Brain (organoid and tissue), 16 donors: ENCODE measurements at places on chromosomes 7 and 10.
A peak's percentile ranks its signal among the peaks of the same experiment; 100 is the strongest.

- no peak for DNase-seq
Observed at GRCh38 chr10:119208553-119208940, 1.2 kb downstream of the GRK5 start.

- DNase-seq, result peak; percentile 15
Observed at GRCh38 chr10:121851786-121852185, 76.0 kb downstream of the ATE1 start.

GRCh38 chr10:33136271-33136670 lies 178.2 kb upstream of the ITGB1 start:
- DNase-seq, result no peak

GRCh38 chr7:88009651-88010050 lies 75.6 kb downstream of the ADAM22 start:
- no peak for DNase-seq

DNA sequence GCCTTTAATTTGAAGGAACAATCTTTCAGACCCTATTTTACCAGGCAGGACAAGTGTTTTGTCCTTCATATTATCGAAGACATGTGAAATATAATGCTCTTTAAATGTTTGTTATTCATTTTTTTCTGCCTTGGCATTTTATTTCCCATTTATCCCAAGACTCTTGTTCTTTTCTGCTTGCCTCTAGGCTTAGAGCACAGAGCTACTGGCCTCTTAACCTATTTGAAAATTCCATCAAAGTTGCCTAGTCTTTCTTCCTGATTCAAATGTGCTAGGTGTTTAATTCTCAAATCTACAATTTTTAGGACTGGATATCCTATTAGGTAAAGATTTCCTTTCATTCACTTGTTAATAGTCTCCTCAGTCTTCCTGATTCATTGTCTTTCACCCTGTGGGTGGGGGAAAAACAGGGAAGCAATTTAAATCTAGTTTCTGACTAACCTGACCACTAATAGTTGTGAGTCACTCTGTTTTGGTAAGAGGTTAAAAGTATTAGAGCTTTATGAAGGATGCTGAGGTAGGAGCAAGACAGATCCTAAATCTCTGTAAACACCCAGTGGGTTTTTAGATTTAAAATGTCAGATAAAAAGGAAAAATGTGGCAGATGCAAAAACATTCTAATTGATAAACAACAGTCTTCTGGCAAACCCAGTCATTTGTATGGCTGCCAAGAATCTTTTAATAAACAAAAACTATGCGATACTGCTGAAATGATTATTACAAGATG lies 1.5 kb downstream of the LIPK start:
- DNase-seq, result no peak

DNA sequence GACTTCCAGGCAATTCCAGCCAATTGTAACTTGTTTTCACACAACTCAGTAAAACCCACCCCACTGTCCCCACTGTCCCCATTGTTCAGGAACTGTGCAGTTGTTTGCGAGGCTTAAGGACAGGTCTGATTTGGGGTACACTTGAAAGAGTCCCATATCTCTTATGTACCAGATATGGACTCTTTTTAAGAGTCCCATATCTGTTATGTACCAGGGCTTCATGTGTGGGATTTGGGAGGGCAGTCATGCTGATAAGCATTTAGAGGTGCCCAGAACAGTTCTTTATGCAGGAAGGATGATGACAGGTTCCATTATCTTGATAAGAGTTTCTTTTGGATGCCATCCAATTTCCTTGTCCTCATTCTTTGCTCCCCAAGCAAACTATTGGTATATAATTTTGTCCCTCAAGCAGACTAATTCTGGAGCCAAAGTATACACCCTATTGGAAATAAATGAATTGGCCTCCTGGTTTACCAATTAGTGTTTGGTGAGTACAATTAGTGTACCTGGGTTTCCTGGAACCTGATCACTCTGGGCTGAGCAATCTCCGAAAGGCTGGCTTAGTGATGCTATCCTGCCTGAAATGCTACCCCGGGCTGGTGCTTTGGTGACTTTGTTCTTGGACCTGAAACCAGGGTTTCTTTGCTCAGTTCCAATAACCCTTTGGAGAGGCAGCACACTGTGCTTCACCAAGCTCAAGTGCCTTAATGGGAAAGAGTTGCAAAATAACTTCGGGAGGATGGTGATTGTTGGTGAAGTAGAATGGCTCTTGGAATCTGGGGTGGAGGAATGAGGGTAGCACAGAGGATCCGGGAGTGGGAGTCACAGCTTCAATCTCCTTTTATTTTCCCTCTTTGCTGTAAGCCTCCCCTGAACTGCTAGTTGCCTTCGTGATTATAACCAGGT lies 6.2 kb upstream of the DMBT1 start:
- no peak for DNase-seq

- no peak for DNase-seq
Observed at GRCh38 chr7:128113839-128114238, 82.6 kb upstream of the LRRC4 start.

GRCh38 chr10:102581981-102582580 lies 62.2 kb upstream of the TRIM8 start:
- DNase-seq, result no peak

- no peak for DNase-seq
Observed at GRCh38 chr10:70459061-70459773, 17.7 kb upstream of the NODAL start.

GRCh38 chr10:67696029-67696428 lies at the start of gene CTNNA3:
Gene CTNNA3 (minus strand): TSS chr10:67696195.
- no peak for DNase-seq

- no peak for DNase-seq
Observed at GRCh38 chr10:33402220-33403073, 68.0 kb upstream of the NRP1 start.

GRCh38 chr7:78863281-78863680 lies 590.2 kb downstream of the MAGI2 start:
- peak; percentile 17 for DNase-seq

DNA sequence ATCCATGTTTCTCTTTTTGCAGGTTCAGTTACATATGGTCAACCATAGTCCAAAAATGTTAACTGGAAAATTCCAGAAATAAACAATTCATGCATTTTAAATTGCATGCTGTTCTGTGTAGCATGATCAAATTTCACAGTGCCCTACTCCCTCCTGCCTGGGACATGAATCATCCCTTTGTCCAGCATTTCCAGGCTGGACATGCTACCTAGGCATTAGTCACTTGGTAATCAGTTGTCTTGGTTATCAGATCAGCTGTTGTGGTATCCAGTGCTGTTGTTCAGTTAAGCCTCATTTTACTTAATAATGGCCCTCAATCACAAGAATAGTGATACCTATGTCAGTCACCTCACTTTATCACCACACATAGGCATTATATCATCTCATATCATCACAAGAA lies 7.3 kb upstream of the PNLIP start:
- no peak for DNase-seq

GRCh38 chr7:123208793-123209192 lies 9.0 kb upstream of the SLC13A1 start:
- DNase-seq, result no peak

DNA sequence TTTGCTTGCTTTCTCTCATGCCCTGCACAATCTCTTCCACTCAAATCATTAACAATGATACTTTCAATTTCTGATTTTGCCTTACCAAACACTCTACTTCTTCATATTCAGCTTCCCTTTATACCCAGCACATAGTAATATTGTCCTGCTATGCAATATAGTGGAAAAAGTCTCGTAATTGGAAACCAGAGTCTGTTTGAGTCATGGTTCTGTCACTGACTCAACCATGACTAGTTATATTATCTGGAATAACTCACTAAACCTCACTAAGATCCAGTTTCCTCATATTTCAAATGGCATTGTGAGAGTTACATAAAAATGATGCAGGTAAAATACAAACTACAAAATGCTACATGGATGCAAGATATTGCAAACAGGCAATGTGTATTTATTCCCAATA lies 98.5 kb upstream of the LRRTM3 start:
- no peak for DNase-seq

DNA sequence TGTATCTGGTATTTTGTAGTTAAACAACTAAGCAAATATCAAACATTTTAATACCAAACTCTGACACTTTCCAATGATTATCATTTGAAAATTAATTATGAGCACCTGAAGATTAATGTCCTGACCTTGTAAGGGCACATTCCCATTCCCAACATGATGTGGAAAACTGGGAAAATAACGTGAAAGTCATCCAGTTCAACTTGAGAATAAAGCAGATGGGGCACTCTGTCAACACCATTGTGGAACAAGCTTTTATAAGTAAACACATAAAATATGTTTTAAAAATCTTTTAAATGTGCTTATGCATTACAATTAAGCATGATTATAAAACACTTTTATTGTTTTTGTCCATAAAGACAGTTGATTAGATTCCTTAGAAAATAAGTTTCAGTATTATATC lies 14.1 kb downstream of the STEAP2 start:
- DNase-seq, result no peak

- peak; percentile 91 for DNase-seq
Observed at GRCh38 chr10:89644967-89645741, at the start of gene PANK1. Gene PANK1 (minus strand): TSS chr10:89645242. CDS start chr10:89644891, 351 bp downstream.

DNA sequence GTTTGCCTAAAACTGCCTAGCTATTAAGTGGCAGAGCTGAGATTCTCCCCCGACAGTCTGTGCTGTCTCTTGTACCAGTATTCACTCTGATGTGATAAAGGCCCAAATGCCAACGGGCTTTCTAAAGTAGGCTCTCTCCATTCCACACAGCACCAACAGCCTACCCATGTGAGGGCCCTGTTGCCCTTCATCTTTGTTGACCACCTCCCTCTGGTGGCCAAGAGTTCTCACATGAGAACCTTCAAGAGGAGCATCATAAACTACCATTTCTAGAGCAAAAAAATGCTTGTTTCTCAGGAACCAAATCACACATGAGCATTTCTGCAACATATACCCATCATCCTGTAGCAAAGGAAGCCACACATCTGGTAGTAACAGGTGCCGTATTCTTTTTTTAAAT lies 185.8 kb downstream of the GRM8 start:
- DNase-seq, result peak; percentile 8

- DNase-seq, result no peak
Observed at GRCh38 chr10:74153123-74153522, 2.1 kb downstream of the ADK start.

DNA sequence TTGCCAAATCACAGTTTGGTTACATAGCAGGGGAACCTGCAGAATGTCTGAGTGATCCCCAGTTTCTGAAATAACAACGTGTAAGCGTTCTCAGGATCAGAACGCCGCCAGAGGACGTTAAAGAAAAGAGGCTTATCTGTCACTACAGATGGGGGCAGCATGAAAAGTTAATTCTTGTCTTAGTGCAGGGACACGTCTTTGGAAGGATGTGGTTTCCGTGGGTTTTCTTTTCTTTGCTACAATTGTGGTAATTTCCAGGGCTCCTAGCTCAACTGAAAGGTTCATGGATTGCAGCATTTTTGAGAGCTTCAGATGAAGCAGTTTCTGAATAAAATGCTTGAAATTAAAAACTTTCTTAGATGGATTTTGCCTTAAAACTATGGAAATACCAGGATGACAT lies 106.6 kb downstream of the PRKCQ start:
- DNase-seq, result no peak

DNA sequence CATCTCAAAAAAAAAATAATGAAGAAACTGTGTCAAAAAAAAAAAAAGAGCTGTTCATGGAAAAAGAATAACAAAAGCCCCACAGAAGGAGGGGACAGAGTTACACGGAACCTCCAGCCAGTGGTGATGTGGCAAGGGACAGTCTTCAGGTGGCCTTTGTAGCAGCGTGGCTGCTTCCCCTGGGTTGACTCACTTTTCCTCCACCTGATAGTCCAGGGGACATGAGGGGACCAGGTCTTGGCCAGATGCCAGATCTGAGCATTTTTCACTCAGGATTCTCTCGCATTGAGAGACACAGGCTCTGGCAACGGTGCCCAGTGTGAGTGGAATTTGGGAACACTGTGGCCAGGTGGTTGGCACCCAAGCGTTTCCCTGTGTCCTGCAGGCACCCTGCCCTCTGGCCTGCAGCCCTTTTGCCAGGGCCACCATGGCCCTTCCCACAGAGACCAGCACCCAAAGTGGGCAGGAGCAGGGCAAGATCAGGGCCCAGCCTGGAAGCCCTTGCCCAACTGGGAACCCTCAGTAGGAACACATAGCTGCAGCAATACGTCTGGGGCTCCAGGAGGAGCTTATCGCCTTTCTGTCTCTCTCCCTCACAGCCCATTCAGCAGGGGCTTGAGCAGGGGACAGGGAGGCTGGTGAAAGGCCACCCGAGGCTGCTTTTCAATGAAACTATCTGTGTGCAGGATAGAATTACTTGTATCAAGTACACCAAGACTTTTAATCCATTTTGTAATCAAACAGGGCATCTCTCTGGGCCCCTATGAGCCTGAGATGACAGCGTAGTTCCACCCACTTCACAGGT lies 159.1 kb downstream of the UBE2H start:
- DNase-seq, result no peak

DNA sequence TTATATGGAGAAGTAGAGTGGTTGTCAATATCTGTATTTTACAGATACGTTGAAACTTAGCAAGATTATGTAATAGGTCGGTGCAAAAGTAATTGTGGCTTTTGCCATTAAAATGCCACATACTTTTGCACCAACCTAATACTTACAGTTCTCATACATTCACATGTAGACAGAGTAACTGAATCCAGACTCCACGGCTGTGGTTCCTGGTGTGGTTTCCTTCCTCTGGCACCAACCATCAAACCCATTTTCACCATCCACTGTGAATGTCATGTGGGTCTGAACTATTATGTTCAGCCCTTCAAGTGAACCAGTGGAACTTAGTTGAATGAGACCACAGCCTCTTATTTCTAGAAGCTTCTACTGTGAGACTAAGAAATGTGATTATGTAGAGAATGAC lies 31.5 kb upstream of the SLIT1 start:
- DNase-seq, result no peak

GRCh38 chr10:110216240-110216639 lies 8.8 kb downstream of the MXI1 start:
- peak; percentile 22 for DNase-seq

GRCh38 chr7:92798517-92799249 lies 37.7 kb downstream of the CDK6 start:
- no peak for DNase-seq

DNA sequence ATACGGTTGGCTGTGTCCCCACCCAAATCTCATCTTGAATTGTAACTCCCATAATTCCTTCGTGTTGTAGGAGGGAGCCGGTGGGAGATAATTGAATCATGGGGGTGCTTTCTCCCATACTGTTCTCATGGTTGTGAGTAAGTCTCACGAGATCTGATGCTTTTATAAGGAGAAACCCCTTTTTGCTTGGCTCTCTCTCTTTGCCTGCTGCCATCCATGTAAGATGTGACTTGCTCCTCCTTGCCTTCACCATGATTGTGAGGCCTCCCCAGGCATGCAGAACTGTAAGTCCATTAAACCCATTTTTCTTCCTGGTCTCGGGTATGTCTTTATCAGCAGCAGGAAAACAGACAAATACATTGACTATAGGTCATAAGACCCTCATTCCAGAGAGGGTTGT lies 15.9 kb upstream of the ST8SIA6 start:
- no peak for DNase-seq

- DNase-seq, result no peak
Observed at GRCh38 chr7:43265139-43265538, 152.7 kb downstream of the HECW1 start.

DNA sequence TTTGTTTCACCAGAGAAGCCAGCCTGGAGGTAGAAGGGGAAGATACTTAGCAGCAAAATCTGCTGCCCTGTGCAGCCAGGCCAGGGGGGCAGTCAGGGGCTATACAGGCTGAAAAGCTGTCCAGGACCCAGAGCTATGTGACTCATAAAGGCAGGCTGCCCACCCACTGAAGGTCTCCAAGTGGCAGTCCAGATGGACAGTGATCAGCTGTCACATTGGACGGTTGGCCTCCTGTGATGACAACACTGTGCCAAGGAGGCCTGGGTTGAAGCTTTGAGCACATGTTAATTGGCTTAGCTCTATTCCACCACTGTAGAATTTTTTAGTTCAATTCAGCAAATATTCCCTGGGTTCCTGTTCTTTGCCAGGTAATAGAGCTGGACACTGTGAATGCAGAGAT lies 577.3 kb upstream of the GALNT17 start:
- no peak for DNase-seq

- DNase-seq, result no peak
Observed at GRCh38 chr10:13812804-13813203, 226.0 kb downstream of the PRPF18 start.
